Activated naive CD4-positive, alpha-beta T cell treated with Interleukin-2 at 50 U/mL for 16 hours (primary cell): ENCODE measurements at places on chromosomes 5 and 9.

GRCh38 chr5:143843461-143843860 lies 31.5 kb downstream of the HMHB1 start:
- no peak for DNase-seq

GRCh38 chr9:31210978-31211570 lies 1173.4 kb upstream of the ACO1 start:
- DNase-seq, result peak; percentile 11

- no peak for DNase-seq
Measured at GRCh38 chr9:86764221-86764624, 183.1 kb downstream of the GAS1 start.

- DNase-seq, result no peak
Measured at GRCh38 chr5:22835686-22836085, 17.5 kb downstream of the CDH12 start.

- no peak for DNase-seq
Measured at GRCh38 chr9:93127395-93127911, 6.6 kb downstream of the NINJ1 start.

DNA sequence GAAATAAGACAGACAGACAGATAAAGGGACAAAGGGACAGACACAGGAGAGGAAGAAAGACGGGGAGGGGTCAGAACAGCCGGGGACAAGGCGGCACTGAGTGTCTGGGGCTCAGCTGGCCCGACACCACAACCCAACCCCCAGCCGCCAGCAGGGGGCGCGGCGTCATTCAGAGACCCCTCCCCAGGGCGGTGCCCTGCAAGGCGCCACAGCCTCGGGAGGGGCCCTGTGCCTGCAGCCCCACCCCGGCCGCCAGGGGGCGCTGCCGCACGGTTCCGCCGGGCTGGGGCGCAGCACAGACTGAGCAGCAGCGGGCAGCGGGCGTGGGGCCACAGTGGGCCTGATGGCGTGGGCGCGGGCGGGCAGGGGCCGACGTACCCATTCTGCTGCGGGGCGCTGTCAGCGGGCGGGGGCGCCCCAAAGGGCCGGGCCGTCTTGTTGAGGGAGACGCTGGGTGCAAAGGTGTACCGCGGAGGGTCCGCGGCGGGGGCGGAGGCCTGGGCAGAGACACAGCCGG lies 5.9 kb downstream of the PDLIM7 start:
- DNase-seq, result peak; percentile 25

GRCh38 chr5:168528521-168529373 lies at the start of gene FBLL1:
TSS of gene FBLL1 (plus strand) at chr5:168529305. CDS start at chr5:168529505, 200 bp downstream.
- DNase-seq, result peak; percentile 24

- no peak for DNase-seq
Measured at GRCh38 chr9:84744195-84744594, 74.7 kb downstream of the NTRK2 start.

GRCh38 chr5:36156619-36157018 lies 4.7 kb downstream of the SKP2 start:
- DNase-seq, result no peak

DNA sequence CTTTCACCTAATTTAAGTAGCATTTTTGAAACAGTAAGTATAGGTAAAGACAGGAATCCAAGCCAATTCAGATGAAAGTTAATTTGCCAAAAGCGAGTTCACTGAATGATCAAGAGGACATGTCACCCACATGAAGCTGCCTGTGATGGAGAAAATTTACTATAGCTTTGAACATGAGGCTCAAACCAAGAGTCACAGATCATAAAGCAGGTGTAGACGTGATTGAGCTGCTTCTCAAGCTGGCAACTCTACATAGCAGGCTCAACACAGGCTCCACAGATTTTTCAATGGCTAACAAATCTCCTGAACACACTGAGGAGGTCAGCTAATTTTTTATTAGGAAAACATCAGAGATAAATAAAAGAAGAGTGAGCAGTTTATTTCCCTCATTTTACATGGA lies 173.7 kb downstream of the FAM114A2 start:
- no peak for DNase-seq

GRCh38 chr9:137952976-137953666 lies 75.5 kb downstream of the CACNA1B start:
- no peak for DNase-seq

- no peak for DNase-seq
Measured at GRCh38 chr5:168578006-168578405, 1.2 kb downstream of the PANK3 start.

- DNase-seq, result no peak
Measured at GRCh38 chr5:88941581-88941980, 58.6 kb upstream of the MEF2C start.

DNA sequence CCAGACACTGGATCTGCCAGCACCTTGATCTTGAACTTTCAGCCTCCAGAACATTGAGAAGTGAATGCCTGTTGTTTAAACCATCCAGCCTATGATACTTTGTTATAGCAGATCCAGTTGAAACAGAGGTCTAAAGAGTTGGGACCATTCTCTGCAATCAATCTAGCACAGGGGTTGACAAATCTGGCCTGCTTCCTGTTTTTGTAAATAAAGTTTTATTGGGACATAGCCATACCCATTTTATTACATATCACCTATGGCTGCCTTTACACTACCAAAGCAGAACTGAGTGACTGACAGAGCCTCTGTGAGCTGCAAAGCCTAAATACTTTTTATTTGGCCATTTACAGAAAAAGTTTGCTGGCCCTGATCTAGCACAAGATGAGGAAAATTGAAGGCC lies 62.0 kb downstream of the BARX1 start:
- no peak for DNase-seq

DNA sequence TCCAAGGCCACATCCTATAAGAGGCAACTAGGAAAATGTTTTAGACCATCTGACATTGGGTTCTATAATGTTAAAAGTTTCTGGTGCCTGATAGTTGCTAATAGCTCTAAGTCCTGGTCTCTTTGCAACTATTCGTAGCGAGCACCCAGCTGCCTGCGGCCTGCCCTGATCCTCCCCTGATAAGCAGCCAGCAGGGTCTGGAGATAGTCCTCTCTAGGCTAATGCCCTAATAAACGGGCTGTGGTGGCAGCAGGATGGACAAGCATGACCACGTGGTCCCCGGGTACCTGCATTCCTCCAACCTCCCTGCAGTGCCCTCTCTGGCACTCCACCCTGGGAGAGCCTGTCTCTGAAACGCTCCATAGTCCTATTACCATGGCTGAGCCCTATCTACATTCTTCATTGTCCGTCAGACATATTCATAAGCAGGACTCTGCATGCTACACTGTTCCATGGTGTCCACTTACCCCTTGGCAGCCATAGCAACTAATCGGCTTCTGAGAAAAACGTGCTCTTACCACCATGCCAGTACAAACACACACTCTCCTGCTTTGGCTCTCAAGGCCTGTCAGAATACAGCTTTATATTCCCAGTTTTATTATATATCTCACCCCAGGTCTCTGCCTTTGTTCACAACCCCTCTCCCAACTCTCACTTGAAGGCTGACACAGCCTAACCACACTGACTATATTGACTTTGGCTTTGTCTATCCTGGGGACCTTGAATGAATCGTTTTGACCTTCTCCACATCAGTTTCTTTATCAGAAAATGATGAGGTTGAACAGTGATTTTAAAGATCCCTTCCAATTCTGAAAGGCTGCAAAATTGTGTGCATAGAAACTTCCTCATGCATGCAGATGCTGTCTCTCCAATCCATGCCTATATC lies 49.9 kb upstream of the DAPK1 start:
- no peak for DNase-seq

DNA sequence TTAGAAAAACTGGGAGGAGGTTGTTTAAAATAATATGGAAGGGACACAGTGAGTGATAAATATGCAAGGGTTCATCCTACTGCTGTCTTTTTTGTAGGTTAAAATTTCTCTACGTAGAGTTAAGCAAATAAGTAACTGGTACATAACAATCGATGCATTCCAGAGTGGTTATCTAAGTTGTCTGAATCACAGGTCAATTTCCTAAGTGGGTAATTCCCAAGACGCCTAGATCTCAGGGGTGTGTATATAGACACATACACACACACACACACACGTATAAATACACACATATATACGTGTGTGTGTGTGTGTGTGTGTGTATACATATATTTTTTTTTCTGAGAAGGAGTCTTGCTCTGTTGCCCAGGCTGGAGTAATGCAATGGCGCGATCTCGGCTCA lies 22.3 kb downstream of the CAAP1 start:
- DNase-seq, result no peak

- no peak for DNase-seq
Measured at GRCh38 chr5:98663521-98663920, 109.9 kb upstream of the RGMB start.

GRCh38 chr5:160547061-160547460 lies 125.4 kb downstream of the PTTG1 start:
- no peak for DNase-seq

DNA sequence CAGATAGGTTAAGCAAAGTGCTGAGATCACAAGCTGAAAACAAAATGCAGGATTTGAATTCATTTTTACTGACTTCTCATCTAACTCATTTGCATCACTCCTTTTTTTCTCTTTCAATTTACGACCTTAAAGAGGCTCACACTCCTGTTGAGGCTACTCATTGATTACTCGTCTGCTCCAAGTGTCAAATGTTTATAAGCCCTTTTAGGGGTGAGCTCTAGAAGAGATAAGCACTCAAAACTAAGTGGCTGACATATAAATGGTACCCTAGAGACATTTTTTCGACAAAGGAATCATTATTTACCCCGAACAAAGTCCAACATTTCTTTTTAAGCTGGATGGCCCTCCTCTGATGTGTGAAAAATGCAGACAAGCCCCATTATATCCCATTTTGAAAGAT lies 483.1 kb downstream of the MAT2B start:
- DNase-seq, result no peak

DNA sequence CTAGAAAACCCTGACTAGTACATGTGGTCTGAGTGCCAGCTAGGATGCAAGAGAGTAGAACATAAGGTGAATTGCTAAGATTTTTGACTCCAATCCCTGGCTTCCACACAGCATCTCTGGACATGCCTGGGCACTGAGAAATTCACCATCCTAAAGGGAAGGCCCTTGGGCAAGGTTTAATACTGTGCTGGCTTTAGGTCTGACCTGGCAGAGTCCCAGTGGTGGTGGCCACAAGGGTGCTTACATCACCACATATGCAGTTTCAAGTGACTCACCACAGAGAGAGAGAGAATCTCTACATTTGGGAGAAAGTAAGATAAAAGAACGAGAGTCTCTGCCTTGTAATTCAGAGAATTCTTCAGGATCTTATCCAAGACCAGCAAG lies 661.6 kb upstream of the C9orf72 start:
- DNase-seq, result no peak

- no peak for DNase-seq
Measured at GRCh38 chr5:109718216-109718615, 28.5 kb downstream of the MAN2A1 start.

DNA sequence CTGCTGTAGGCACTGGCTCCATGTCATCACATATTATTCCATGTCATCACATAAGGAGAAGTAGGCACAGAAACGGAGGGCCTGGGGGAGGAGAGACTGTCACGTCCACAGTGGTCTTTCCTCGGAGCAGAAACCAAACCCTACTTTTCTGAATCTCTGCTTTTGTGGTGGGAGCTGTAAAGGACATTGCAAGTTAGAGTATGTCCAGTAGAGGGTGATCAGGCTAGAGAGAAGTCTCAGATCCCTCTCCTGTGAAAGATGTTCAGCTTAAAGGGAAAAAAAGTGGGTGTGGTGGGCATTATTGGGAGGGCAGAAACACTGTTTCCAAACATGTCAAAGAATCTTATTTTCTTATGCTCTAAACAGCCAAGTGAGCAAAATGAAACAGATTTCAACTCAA lies 19.4 kb upstream of the FBP2 start:
- DNase-seq, result no peak

GRCh38 chr5:103896593-103896992 lies 334.0 kb upstream of the NUDT12 start:
- no peak for DNase-seq

DNA sequence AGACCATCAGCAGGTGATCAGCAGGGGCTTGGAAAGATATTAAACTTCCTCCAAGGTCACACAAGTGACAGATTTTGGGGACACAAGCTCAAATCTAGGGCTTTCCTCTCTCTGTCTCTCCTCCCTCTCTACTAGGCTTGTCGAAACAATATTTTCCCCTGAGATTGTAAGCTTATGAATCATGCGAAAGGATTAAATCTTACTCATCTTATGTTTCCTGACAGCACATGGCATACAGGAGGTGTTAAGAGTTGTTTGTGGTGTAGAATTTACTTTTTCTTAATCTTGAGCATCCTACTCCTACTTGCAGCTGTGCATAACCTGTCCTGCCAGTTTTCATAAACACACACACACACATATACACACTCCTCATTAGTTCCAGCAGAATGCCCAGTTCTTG lies 186.3 kb downstream of the MARCHF11 start:
- DNase-seq, result no peak

DNA sequence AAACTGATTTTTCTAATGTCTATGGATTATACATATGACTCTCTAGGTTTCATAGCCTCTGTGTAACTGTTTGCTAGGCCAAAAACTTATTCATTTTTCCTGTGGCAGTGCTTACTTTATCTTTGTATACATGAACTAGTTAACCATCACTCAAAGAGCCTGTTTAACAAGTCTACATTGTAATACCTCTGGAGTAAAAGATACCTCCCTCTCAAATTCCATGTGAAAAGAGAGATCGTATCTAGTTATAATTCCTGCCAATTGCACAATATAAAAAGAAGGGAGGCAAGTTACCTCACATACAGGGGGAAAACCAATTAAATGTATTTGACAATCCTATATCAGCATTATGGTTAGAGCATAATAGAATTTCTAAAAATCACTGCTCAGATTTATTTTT lies 271.9 kb upstream of the ST8SIA4 start:
- no peak for DNase-seq
